ENCODE measurements at places on chromosomes 1 and 21.

- no peak for DNase-seq
Observed at GRCh38 chr1:30508611-30509010, 214.8 kb downstream of the MATN1 start.

- no peak for DNase-seq
Observed at GRCh38 chr1:36582066-36582755, 99.5 kb upstream of the CSF3R start.

- DNase-seq = no peak
Observed at GRCh38 chr1:203522237-203522636, 28.3 kb downstream of the OPTC start.

DNA sequence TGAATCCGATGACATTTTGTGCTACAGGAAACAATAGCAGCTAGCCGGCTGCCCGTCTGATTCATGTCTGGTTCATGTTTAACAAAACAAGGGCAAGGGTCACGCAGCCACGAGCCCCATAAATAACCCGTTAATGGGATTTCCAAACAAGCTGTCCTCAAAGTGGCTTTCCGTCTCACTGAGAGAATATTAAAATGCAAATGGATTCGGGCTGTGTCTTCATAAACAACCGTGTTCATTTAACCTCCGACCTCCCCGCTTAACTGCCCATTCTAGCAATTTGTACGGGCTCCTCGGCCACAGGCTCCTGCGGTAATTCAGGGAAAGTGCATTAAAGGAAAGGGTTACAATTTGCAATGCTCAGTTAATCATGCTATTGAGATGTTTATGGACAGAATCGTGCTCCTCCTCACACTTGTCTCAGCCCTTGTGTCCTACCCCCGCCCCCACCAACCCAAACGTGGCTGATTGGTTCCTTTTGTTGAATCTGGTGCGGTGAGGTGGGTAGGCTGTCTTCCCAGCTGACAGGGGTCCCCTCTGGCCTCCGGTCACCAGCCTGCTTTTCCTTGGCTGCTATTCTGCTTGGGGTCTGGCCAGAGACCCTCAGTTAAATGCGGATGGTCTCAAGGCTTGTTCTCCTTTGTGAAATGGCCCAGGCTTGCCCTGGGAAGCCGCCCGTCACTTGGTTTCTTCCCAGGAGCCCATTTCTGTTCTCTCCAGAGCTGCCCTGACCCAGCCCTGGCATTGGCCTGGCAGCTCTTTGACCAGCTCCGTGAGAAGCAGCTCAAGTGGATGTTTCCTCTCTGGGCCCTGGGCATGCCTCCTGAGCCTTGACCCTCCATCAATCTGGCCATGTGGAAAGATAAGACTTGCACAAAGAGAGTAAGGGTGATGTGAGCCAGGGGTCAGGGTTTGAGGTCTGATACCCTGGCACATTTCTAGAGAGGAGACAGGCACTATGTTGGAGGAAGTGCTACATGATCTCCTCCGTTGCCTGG lies 200.7 kb upstream of the POU3F1 start:
- DNase-seq = no peak

- no peak for DNase-seq
Observed at GRCh38 chr1:153872331-153872730, 50.4 kb downstream of the GATAD2B start.

- DNase-seq = peak; percentile 95
Observed at GRCh38 chr1:1371746-1372711, 3.0 kb downstream of the AURKAIP1 start.

- DNase-seq = peak; percentile 75
Observed at GRCh38 chr1:50968821-50969610, 1.0 kb upstream of the CDKN2C start.

- no peak for DNase-seq
Observed at GRCh38 chr1:28436211-28436769, 66.8 kb downstream of the PHACTR4 start.

DNA sequence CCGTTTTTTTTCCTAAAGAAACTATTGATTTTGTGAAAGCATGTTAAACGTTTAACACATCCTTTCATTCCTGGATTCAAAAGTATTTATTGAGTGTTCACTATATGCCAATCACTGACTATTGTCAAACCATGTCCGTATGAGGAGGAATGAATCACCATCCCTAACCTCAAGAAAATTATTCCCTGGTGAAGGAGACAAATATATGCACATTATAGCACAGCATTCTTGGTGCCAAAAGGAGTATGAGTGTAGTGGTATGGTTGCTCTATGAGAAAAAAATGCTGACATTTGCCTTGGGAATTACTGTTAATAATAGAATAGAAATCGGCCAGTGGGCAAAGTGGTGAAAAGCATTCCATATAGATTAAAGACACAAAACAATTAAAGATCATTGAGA lies 1390.1 kb downstream of the MRPL39 start:
- no peak for DNase-seq

DNA sequence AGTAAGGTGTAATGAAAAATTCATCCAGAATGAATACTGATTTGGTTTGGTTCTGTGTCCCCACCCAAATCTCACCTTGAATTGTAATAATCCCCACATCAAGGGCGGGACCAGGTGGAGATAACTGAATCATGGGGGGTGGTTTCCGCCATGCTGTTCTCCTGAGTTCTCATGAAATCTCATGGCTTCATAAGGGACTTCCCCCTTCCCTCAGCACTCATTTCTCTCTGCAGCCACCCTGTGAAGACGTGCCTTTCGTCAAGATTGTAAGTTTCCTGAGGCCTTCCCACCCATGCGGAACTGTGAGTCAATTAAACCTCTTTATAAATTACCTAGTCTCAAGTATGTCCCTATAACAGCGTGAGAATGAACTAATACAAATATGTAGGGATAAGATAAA lies 5.5 kb upstream of the SYNJ1 start:
- no peak for DNase-seq

All from activated CD8-positive, alpha-beta memory T cell treated with anti-CD3 and anti-CD28 coated beads, Interleukin-2, amount 50 U/mL, for 48 hours (primary cell).